ENCODE measurements at places on chromosomes 4 and X.

DNA sequence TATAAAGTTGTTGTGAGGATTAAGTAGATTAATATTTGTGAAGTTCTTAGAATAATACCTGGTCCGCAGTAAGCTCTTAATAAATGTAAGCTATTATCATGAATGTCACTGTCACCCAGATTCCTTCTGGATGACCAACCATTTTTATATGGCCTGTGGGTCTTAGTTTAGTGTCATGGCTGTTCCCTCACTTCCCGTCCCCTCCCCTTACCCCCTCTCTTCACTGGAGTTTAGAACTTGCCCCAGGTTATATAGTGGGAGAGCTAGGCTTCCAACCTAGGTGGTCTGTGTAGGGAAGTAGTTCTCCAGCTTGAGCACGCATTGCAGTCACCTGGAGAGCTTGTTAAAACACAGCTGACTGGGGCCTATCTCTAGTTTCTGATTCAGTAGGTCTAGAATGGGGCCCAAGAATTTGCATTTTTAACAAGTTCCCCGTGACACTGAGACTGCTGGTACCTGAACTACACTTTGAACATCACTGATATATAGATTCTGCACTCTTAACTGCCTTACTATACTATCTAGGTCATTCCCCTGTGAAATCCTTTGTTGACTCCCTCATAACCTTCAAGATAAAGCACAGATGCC is 66.9 kb upstream of the PLAC1 start:
- H3K4me3 ChIP-seq, result no peak overlapping the region
- DNase-seq, result no peak
- H3K27me3 ChIP-seq, result no peaks in the 10 kb centered on the region
- no peaks in the 10 kb centered on the region for H3K36me3 ChIP-seq

DNA sequence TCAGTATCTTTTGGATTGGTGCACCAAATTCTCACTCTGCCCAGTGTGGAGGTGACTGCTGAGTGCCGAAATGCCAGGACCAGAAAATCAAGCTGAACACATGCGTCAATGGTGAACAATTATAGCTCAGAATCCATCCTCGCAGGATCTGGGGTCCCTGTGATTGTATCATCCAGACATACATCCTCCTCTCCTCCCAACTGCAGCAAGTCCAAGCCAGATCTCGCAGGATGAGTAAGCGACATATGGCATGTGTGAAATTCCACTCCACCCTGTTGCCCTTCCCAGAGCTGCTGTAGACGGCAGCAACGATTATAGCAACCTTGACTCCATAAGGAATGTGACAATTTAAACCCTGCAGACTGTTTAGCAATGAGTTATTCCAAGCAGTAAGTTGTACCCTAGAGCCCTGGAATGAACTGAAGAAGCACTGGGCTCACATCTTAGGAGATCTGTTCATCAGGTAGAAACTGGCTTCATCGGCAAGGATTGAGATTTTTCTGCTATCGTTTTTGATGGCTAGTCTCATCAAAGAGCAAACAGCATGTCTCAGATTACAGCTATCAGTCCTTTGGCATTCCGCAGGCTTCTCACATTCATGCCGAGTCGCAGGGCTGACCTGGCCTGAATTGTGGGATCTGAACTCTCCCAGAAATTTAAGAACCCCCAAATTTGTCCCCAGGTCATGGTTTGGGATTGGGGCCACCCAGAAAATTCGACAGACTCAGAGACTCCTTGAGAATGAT is 35.5 kb upstream of the SORBS2 start:
- H3K27ac ChIP-seq, result no peak overlapping the region
- H3K36me3 ChIP-seq, result no peaks in the 10 kb centered on the region
- H3K4me3 ChIP-seq, result no peak overlapping the region
- peak; percentile 78 for DNase-seq
- no peaks in the 10 kb centered on the region for H3K27me3 ChIP-seq

- H3K27ac ChIP-seq, result no peak overlapping the region
- peaks cover 3% of the 10 kb centered on the region for H3K4me1 ChIP-seq
- H3K36me3 ChIP-seq, result peaks cover 2% of the 10 kb centered on the region
- no peak for DNase-seq
- H3K27me3 ChIP-seq, result no peaks in the 10 kb centered on the region
Measured at GRCh38 chr4:85895755-85896154, 420.8 kb downstream of the ARHGAP24 start.

GRCh38 chrX:1400049-1400448 is 8.1 kb upstream of the SLC25A6 start:
- peaks cover 12% of the 10 kb centered on the region for H3K4me1 ChIP-seq
- H3K27ac ChIP-seq, result no peak overlapping the region
- H3K27me3 ChIP-seq, result no peaks in the 10 kb centered on the region
- no peak overlapping the region for H3K4me3 ChIP-seq
- H3K36me3 ChIP-seq, result peaks cover 66% of the 10 kb centered on the region

DNA sequence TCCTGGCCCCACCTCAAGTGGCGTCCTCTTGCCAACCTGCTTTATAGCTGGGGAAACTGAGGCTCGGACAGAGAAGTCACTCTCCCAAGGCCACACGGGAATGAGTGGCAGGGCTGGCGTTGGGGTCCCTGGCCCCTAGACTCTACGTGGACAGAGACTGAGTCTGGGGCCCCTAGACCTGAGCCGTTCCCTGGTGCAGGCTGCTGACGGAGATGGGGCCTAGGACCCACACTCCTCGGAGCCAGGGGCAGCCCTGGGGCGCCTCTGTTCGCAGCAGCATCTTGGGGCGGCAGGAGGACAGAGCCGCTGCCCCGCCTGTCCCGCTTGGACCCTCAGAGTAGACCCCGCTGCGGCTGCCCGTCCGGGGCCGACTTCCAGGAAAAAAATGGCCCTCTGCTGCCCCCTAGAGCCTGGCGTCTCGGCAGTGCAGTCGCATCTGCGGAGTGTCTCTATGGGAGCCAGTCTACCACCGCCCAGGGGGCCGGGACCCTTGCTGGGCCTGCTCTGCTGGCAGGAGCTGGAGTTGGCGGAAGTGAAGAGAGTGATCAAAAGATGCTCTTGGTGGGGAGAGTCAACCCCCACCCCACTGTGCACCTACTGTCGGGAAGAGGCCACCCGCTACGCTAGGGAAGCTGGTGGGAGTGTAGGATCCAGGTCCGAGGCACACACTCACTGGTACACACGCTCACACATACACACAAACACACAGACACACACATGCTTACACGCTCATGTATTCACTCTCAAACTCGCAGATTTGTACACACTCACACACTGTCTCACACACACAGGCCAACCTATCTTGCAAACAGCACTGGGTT is 220.1 kb downstream of the AFAP1 start:
- peaks cover 44% of the 10 kb centered on the region for H3K27me3 ChIP-seq
- no peak overlapping the region for H3K4me3 ChIP-seq
- DNase-seq, result peak; percentile 42
- peaks cover 7% of the 10 kb centered on the region for H3K4me1 ChIP-seq

GRCh38 chr4:105186701-105187161 is 40.1 kb downstream of the TET2 start:
- DNase-seq, result peak; percentile 43
- H3K4me3 ChIP-seq, result no peak overlapping the region
- H3K27me3 ChIP-seq, result no peaks in the 10 kb centered on the region
- peaks cover 3% of the 10 kb centered on the region for H3K4me1 ChIP-seq

GRCh38 chrX:9980927-9981326 is 13.8 kb downstream of the CLDN34 start:
- no peak for DNase-seq
- H3K4me1 ChIP-seq, result no peaks in the 10 kb centered on the region
- H3K27ac ChIP-seq, result no peak overlapping the region
- H3K27me3 ChIP-seq, result no peaks in the 10 kb centered on the region
- H3K36me3 ChIP-seq, result no peaks in the 10 kb centered on the region
- no peak overlapping the region for H3K4me3 ChIP-seq

DNA sequence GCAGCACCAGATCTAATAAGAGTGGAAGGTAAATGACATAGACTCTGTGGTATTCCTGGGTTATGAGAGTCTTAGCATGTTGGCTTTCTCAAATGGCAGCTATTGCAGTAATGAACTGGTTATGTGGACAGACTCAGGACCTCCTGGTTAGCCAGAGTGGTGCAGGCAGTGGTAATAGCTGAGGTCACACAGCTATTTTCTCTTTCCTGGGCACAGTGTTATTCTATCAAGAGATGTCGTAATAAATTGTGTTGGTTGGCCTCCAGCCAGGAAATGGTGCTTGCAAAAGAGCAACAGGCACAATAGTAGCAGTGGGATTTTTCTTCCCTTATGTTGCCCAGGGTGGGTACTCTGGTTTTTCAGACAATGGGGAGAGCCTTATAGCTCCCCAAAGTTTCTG is 279.2 kb upstream of the FGF16 start:
- H3K27ac ChIP-seq, result no peak overlapping the region
- H3K4me1 ChIP-seq, result no peaks in the 10 kb centered on the region
- no peaks in the 10 kb centered on the region for H3K36me3 ChIP-seq
- no peaks in the 10 kb centered on the region for H3K27me3 ChIP-seq

DNA sequence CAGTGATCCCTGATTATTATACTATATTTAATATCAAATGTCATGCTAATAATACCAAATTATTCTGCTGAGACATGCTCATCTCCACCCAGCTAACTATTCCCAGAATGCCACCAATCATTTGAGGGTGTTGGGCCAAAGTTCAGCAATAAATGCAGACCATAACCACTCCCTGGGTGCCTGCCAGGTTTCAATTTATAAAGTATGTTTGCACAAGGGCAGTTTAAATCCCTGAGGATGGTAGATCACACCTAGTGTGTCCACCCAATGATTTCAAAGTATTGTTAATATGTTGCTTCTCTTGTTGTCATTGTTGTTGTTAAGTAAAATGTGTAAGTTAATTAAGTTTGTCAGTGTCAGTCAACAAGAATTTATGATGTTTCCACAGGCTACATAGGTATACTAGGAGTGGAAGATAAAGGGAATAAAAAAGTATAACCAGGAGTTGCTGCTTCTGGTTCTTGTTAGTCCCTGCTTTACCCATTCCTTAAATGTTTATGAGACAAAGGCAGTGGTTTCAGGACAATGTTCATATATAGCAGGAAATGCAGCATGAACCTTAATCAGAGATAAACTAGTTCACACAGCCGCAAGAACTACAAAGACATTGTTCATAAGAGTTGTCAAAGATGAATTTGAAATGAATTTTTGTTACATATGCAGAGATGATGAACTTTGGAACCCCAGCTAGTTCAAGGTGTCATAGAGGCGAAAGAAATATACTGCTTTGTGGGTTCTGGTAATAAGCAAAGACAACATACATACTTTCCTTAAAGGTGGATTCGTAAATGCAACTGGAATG is 25.5 kb downstream of the HPGD start:
- no peak overlapping the region for H3K4me3 ChIP-seq
- H3K27ac ChIP-seq, result no peak overlapping the region
- no peaks in the 10 kb centered on the region for H3K36me3 ChIP-seq
- H3K4me1 ChIP-seq, result no peaks in the 10 kb centered on the region
- DNase-seq, result no peak
- no peaks in the 10 kb centered on the region for H3K27me3 ChIP-seq

DNA sequence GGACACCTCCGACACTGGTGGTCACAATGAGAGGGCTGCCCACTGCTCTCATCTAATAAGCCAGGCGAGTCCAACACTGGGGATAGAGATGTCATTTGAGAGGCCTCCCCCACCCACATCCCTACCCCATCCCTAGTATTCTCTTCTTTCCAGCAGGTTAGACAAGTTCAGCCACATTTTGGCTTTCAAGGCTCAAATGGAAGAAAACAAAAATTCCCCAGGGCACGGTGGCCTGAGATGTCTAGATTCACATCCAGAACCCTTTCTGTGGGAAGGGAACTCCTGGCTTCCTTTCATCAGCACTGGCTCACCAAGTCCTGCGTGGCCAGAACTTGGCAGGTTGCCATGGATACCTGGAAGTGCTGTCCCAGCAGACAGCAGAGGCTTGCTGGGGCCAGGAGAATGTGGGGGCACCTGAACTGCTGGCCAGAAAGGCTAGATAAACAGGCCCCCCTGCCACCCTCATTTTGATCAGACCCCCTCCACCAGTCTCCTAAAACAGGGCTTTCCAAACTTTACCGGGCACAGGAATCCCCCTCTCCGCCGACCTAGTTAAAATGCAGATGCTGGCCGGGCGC is 1.3 kb upstream of the NYX start:
- no peak overlapping the region for H3K27ac ChIP-seq
- DNase-seq, result no peak
- no peak overlapping the region for H3K4me3 ChIP-seq
- H3K36me3 ChIP-seq, result no peaks in the 10 kb centered on the region
- peaks cover 14% of the 10 kb centered on the region for H3K27me3 ChIP-seq
- H3K4me1 ChIP-seq, result peaks cover 9% of the 10 kb centered on the region

GRCh38 chr4:17165286-17165685 is 266.8 kb upstream of the LDB2 start:
- no peak for DNase-seq
- no peaks in the 10 kb centered on the region for H3K36me3 ChIP-seq
- H3K4me1 ChIP-seq, result no peaks in the 10 kb centered on the region
- no peak overlapping the region for H3K4me3 ChIP-seq

- H3K4me1 ChIP-seq, result peaks cover 8% of the 10 kb centered on the region
- no peaks in the 10 kb centered on the region for H3K27me3 ChIP-seq
- no peaks in the 10 kb centered on the region for H3K36me3 ChIP-seq
Measured at GRCh38 chr4:152091405-152091804, 330.6 kb upstream of the GATB start.

- DNase-seq, result no peak
- H3K27ac ChIP-seq, result peak overlapping the region; percentile 14
- H3K27me3 ChIP-seq, result no peaks in the 10 kb centered on the region
- no peak overlapping the region for H3K4me3 ChIP-seq
- H3K4me1 ChIP-seq, result no peaks in the 10 kb centered on the region
- H3K36me3 ChIP-seq, result no peaks in the 10 kb centered on the region
Measured at GRCh38 chrX:128897621-128898020, 625.7 kb downstream of the SMARCA1 start.

GRCh38 chrX:69614886-69615285 is 1.0 kb upstream of the EDA start:
- H3K27me3 ChIP-seq, result peaks cover 15% of the 10 kb centered on the region
- no peak overlapping the region for H3K27ac ChIP-seq
- H3K4me3 ChIP-seq, result peak overlapping the region; percentile 73
- H3K4me1 ChIP-seq, result peaks cover 9% of the 10 kb centered on the region

GRCh38 chr4:109947457-109947856 is 34.8 kb downstream of the EGF start:
- no peaks in the 10 kb centered on the region for H3K36me3 ChIP-seq
- no peak overlapping the region for H3K27ac ChIP-seq
- no peak for DNase-seq
- no peak overlapping the region for H3K4me3 ChIP-seq
- no peaks in the 10 kb centered on the region for H3K4me1 ChIP-seq

- no peaks in the 10 kb centered on the region for H3K36me3 ChIP-seq
- no peaks in the 10 kb centered on the region for H3K27me3 ChIP-seq
- H3K4me1 ChIP-seq, result no peaks in the 10 kb centered on the region
- H3K27ac ChIP-seq, result no peak overlapping the region
Measured at GRCh38 chrX:126982158-126982557, 162.6 kb downstream of the PRR32 start.
